ENCODE measurements at places on chromosomes 16 and 17. TPM values are rescaled to one million over a fixed set of nuclear protein-coding genes. Genes with fewer than 3 reads are reported as not detected.

Gene TUBG2
- total RNA-seq: 11.3 TPM

DNA sequence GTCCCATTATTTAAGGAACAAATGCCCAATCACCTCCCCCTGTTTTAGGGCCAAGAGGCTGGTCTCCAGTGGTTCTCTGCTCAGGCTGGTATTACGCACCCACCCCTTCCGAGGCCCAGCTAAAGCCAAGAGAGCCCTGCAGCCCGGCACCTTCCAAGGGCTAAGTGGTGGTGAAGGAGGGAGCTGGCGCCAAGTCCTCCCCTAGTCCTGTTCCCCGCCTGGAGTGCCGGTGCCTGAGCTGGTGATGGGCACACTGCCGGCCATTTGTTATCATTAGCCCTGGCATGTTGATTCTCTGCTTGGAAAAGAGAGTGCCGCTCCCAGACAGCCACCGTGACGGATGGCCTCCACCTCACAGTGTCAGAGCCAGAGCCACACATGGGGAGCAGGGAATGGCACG is 31.9 kb downstream of the GRIN2C start:
- no peak for DNase-seq

GRCh38 chr16:1333854-1334700 is 632 bp downstream of the BAIAP3 start:
- no peak for DNase-seq

Gene BLTP2
- total RNA-seq: 136 TPM

Gene HOXB13
- not detected for total RNA-seq

DNA sequence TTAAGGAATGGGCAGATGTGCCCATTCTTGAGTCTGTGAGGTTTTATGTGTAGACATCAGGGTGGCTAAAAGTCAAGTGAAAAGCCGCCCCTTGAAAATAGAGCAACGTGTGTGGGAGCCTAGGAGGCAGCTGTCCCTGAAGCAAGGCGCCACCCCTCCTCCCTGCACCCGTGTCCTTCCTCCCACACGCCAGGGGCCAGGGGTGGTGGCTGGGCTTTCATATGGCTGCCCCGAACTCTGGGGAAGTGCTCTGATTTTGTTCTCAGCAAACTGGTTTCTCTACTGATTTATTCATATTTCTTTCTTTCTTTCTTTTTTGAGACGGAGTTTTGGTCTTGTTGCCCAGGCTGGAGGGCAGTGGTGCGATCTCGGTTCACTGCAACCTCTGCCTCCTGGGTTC is 4.7 kb downstream of the ZNF750 start:
- DNase-seq: no peak

DNA sequence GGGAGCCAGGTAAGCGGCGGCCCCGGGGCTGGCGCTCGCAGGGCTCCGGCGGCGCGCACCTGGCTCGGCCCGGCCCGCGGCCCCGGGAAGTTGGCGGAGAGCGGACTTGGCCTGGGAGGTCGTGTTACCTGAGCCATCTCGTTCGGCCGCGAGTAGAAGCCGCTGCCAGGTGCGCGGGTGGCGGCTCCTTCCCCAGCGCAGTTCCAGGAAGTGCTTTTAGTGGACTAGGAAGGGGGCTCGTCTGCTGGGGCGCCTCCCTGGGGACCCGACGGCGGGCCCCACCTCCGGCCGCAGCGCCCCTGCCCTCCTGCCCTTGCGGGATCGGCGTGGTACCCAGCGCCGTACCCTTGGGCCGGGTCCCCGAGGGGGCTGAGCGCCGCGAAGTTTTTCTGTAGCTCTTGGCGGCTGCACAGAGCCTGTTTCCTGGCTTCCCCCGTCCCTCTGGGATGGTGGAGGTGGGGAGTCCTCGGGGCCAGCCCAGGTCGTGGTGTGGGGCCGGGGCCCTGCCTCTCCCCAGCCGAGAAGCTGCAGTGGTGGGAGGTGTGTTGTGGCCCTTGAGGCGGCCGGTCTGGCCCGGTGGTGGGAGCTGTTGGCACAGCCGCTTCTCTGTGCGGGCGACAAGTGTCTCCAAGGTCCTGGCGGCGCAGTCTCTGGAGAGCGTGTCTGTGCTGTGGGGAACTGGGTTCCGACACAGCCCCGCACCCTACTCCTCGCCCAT is 96.9 kb downstream of the RAB11FIP4 start:
- DNase-seq: no peak

Gene CRHR1
- total RNA-seq: not detected

DNA sequence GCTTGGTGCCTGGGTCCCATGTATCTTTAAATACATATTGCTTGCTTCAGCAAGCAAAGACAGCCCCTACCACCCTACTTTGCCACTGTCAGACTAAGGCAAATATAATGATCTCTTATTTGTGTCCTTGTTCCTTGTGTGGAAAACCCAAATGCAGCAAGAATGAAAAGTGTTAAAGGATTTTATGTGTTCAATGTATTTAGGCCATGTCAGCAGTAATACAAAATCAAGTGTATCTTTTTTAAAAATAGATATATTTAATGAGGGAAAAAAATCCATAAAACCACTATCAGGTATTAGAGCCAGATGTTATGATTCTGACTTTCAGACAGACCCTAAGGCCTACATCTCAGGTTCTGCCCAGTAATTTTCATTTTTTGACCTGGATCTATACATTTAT is 374.5 kb downstream of the SEC14L1 start:
- DNase-seq: no peak

Gene NTN1
- total RNA-seq: 0.12 TPM

GRCh38 chr17:79620207-79621038 is 9.6 kb upstream of the RBFOX3 start:
- no peak for DNase-seq

Gene ZNF207
- total RNA-seq: 259 TPM

DNA sequence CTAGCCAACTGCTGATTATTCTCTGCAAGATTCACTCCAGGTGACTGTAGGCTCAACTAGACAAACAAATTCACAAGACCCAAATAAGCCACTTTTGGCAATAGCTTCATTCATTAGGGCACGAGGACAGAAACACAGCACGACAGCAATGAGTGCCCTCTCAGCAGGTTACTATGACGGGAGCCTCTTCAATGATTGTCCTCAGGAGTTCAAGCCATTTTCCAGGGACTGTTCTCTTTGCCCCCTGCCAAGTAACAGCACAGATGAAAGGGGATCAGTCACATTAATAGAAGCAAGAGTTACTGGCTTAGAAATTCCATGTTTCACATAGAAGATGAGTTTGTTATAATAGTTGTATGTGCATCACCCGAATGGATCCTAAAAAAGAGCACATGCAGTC is 712.2 kb downstream of the CDH8 start:
- DNase-seq: no peak

Gene CDK3
- total RNA-seq: 4.6 TPM

GRCh38 chr17:72466199-72466598 is 345.4 kb downstream of the SOX9 start:
- no peak for DNase-seq

GRCh38 chr16:65118871-65119270 is 3.0 kb downstream of the CDH11 start:
- DNase-seq: no peak

GRCh38 chr17:58534901-58535421 is 20.5 kb upstream of the MTMR4 start:
- DNase-seq: no peak

Gene LGALS9
- total RNA-seq: 64.7 TPM

DNA sequence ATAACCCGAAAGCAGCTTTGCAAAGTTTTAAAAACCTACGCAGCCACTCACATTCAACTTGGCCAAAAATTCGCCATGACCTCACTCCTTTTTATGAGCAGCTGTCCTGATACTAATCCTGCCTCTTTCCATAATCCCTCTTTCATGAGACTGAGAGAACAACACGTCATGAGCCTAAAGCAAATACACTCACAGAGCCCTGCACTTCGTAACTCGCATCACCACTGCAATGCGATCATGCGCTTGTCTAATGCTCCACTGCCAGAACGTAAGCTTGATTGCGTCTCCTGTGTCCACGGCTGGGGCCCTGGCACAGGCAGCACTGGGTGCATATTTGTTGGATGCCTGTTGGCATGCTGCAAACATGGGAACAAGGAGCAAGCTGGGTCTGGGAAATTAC is 36.2 kb downstream of the CDRT4 start:
- DNase-seq: no peak

DNA sequence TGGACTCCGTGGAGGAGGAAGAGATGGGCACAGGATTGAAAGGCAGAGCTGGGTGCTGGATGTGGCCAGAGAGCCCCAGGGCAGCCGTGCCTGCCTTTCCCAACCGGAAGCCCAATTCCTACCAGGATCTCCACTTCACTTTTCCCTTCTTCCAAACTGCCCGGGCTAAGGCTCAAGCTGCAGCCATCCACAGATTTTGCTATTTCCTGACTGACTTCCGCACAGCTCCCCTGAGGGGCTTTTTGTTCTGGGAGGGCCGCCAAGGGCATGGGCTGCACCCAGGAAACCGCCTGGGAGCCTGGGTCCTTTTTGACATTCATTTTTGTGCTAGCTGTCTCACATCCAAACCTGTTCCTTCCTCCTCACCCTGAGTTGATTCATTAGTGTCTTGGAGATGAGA is 4.2 kb downstream of the SHISA6 start:
- no peak for DNase-seq

Gene PRCD
- total RNA-seq: 1.1 TPM

DNA sequence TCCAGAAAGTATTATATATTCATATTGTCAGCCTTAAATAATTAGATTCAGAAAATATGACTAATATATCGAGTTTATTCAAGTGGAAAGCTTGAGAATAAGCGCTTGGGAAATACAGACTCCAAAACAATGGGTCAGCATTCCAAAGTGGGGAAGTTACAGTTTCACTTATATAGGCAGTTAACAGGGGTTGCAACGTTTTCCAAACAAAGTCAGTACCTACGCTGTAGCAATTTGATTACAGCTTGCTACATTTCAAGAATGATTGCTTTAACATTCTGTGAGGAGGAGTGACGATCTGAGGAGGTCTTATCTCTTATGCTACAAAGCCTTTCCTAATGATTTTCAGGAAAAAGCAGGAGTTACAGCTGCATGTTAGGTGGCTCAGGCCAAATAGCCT is 34.2 kb upstream of the HS3ST3A1 start:
- no peak for DNase-seq

DNA sequence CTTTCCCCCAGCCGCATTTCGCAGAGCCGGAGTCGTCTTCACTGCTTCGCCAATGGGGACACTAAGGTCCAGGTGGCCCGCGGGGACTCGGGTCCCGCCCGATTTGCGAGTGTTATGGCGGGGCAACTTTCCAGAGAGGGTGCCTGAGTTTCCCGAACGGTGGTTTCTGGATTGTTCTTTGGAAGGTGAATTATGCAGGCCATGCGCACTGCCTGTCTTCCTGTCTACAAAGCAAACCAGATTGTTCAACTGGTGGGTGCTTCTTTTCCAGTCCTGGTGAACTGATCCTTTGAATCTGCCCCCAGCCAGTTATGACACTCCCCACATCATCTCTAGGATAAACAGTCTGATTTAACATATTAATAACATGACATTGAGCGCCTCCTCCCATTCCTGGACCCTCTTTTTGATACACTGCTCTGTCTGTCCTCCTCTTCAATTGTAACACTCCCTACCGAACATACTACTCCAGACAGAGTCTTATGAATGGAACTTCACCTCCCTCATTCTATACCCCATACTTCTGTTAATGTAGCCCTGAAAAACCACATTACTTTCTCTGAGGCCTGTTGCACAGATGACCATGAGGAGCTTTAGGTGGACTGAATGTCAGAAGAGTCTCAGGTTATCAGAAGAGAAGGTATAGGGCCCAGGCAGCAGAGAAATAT is 159.0 kb downstream of the RAB11FIP4 start:
- DNase-seq: no peak

DNA sequence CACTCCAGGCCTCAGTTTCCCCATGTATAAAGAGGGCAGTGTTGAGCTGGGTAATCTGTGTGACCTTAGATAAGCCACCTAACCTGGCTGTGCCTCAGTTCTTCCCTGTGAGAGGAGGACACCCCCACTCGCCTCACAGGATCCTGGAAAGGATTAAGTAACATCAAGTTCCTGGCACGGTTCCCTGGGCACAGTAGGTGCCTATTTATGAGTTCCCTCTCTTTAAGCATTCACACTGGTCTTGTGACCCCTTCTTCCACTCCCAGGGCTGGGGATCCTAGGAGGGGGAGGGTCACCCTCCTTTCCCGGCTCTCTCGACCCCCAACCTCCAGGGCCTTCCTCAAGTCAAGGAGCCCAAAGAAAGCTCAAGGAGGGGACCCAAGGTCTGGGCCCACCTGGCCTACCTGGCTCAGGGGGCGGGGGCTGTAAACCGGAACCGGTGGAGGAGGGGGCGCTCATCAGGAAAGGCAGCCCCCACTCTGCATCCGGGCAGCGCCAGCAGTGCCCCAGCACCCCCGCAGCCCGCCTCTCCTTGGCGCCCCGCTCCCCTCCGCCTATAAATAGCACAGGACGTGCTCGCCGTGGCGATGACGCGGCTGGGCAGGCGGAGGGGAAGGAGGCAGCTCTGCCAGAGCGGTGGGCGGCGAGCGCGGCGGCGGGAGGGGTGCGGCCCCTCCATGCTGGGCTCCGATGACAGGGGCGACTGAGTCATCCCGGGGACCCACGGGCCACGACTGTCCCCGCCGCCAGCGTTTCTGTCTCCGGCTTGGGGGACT is 9.4 kb downstream of the RPL19 start:
- peak; percentile 47 for DNase-seq

GRCh38 chr17:41937970-41938954 is 7.8 kb downstream of the ODAD4 start:
- no peak for DNase-seq

GRCh38 chr16:77059446-77059845 is 131.5 kb upstream of the MON1B start:
- no peak for DNase-seq

Gene ATF7IP2
- 86.7 TPM for total RNA-seq

DNA sequence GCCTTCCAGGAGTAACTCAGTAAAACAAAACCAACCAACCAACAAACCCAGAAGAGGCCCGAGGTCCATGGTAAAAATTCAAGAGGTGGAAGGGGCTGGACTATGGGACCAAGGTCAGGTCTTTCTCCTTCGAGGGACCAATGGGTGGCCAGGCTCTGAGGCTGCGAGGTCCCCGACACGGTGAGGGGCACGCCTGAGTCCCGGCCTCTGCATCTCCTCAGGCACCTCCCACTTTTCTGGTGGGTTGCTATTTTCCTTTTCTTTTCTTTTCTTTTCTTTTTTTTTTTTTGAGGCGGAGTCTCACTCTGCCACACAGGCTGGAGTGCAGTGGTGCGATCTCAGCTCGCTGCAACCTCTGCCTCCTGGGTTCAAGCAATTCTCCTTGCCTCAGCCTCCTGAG is 18.0 kb downstream of the CD7 start:
- DNase-seq: no peak

All from T-helper 17 cell (primary cell).